Left forelimb (tissue), 1 donor: ENCODE measurements at places on chromosomes 7 and 10.

DNA sequence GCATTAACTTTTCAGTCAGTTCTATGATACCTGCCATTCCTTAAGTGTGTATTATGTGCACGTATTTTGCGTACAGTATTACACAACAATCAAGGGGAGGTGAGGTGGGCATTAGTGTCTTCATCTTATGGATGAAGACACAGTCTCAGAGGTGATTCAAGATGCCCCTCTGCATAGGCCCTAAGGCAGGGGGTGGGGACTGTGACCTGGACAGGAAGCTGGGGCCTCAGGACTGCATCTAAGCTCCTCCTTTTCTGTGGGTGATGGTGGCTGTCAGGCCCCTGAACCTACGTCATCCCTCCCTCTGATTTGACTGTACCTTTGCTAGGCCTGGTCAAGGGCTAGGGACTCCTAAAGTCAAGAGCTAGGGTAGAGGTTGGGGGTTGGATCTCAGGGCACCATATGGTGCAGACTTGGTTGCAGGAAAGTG, 38.9 kb downstream of the HK1 start:
- no peak for DNase-seq

DNA sequence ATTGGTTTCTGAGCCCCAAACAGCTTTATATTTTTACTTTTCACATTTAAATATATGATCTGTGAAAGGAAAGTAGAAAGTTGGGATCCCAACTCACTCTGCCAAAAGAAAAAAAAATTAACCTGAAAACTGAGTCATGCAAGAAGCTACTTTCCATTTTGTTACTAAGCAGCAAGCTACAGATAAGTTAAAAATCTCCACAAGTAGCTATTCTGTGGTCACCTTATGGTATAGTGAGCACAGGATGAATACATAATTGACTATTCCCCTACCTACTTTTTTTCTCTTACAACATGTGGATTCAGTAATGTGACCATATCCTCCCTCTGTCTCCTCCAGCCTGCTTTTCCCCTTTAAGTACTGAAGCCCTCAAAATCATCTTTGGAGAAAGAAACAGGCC, 30.3 kb upstream of the CREB3L2 start:
- DNase-seq, result no peak

DNA sequence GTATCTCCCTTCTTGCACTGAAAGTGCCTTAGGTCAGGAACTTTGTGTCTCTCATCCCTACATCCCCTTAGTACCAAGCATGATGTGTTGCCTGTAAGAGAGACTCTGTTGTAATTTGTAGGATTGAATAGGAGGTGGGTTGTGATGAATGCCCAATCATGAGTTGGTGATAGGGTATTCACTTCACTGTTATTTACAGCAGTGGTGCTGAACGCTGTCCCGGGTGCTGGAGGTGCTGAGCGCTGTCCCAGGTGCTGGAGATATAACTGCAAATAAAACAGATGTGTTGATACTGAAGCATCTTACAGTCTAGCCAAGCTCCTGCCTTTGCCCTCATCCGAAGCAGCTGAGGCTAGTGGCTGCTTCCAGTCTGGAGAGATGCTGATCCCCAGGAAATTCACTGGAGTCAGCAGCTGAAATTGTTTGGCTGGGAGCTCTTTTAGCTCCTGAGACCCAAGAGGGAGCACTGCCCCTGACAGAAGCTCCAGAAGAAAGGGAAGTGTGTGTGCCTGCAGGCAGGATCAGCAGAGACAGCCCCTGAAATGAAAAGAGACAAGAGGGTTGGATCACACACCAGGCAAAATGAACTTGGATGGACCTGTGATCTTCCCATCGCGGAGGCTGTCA, 183.4 kb downstream of the SORCS3 start:
- DNase-seq, result no peak

DNA sequence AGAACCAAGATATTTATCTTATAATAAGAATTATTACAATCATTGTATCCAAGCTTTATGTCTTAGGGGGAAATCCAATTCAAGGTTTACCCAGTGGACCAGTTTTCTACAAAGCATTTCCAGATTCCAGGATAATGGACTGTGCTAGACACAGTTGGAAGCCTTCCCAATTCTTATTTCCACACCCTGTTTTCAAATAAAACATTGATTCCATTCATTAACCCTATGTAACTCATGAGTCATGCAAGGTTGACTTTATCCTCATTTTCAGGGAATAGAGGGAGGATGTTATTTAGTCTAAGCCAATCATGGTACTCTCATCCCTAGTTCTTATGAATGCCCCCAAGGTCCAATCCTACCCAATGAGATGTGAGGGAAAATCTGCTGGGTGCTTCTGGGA, 145.7 kb downstream of the RNLS start:
- no peak for DNase-seq

DNA sequence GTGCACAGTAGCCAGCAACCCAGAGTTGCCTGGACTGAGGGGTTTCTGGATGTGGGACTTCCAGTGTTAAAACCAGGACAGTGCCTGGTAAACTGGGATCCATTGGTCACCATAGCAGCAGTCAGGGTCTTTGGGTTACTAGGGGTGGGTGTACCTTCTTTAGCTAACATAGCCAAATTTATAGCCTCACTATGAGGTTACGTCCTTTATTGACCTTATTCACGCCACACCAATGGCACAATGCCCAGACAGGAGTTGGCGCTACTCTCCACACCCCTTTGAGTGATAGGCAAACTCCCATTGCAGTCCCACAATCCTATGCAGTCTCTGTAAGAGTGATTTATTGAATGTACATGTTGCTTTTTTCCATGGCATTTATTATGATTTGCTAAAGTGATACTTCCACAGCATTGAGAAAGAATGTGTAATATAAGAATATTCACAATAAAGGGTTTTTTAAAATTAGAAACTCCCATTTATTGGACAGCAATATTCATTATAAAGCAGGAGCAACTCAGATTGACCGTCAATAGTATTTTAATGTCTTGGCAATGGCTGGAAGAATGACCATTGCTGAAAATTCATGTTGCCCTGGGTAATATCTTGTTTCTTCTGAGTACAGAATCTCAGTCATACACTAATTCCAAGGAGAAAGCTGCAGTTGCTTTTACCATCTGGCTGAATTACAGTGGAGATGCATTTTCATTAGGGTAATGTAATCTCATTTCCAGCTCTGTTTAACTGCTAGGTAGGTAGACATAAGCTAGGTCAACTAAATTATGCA, 26.1 kb downstream of the IFIT5 start:
- DNase-seq, result no peak

DNA sequence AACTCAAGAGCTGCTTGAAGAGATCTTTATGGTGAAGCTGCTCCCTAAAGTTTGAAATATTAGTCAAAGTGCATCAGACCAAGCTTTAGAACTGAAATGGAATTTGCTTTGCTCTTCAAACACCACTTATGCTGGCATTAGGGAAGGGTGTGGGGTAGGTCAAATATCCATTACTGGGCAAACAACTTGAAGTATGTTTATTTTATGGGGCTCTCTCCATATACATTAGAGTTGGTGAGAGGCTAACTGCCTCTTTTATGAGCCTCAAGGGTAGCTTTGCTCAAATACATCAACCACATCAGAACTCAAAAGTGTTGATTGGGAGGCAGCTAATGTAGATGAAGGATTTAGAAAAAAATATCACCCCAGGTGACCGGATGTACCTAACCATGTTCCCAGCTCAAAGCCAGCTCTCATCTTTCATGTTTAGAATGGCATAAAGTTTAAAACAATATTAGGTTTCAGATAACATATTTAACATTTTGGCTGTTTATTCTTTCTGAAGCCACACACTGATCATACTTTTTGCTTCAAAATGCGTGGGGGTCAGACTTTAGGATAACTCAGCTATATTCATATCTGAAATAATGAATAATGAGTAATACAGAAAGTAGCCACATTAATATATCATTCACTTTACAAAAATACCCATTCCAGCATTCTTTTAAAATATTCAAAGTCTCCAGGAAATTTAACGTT, 318.6 kb downstream of the PTEN start:
- DNase-seq, result no peak

DNA sequence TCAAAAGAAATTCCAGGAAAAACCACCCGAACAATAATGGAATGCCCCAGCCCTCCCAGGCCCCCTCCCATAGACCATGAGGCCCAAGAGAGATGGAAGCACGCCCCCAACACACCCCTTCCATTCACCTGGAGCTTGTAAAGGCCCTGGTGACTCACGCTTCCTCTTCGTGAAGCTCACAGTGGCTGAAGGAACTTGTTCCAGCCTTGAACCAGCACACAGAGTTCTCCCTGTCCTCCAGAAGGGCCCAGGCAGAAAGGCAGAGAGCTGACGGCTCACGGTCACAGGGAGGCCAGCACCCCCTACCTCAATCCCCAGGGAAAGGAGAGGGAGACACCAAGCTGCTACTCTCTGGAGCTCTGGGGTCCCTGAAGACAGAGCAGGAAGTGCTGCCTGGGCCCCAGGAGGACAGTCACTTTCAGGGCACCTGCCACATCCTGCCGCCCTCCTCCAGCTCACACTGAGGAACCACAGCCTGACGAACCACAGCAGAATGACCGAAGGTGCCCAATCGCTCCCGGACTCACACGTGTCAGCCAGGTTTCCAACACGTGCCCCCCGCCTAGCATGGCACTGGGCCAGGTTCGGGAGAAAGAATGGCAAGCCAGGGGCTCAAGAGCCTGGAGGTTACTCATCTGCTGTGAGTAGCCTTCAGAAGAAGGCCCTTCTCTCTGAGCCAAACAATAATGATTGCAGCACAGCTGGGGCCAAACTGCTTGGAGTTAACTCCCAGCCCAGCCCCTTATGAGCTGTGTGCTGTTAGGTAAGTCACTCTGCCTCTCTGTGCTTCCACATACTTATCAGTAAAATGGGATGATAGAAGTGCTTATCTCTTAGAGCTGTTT, 52.8 kb downstream of the DLG5 start:
- DNase-seq, result no peak

GRCh38 chr7:150351587-150352194, 10.3 kb upstream of the RARRES2 start:
- DNase-seq, result no peak

- DNase-seq, result no peak
Observed at GRCh38 chr10:79393924-79394610, 46.8 kb downstream of the PPIF start.

DNA sequence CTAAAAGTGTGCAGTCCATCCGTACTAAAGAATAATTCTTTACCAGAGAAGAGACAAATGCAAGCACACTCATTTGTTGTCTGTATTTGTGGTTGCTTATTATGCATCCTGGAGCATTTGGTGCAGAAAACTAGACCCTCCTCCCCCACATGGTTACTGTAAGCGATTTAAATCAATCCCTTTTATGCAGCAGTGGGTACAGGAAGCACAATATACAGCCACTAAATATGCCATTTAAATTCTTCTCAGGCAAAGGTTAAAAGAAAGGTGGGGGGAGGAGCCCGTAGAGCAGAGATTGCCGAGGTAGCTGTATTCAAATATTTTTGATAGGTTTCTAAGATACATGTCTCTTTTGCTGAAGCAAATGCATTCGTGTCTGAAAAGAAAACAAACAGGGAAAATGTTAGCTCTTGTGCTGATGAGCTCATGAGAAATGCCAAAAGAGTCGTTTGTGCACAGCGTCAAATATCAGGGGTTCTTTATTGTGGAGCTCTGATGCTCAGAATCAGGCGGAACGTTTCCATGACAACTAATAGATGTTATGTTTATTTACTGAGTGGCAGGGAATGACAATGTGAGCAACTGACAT, 131.3 kb upstream of the NPVF start:
- DNase-seq, result no peak

DNA sequence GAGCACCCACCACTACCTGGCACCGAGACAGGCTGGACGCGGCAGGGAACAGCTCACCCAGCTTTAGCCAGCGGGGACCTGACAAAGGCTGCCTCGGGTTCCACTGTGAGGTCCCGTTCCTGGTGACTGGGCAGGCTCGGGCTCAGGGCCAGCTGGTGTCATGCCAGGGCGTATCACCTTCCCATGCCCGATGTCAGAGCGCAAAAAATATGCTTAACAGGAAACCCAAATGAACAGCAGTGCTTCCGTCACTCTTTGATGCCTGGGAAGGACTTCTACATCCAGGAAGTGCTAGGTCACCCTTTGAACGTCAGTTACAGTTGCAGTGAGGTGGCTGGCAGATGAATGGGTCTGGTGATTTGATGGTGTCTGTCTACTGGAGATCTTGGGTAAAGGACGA, 106.0 kb downstream of the ADARB2 start:
- DNase-seq, result no peak

GRCh38 chr10:122656308-122656705, 43.3 kb downstream of the C10orf120 start:
- DNase-seq, result no peak

DNA sequence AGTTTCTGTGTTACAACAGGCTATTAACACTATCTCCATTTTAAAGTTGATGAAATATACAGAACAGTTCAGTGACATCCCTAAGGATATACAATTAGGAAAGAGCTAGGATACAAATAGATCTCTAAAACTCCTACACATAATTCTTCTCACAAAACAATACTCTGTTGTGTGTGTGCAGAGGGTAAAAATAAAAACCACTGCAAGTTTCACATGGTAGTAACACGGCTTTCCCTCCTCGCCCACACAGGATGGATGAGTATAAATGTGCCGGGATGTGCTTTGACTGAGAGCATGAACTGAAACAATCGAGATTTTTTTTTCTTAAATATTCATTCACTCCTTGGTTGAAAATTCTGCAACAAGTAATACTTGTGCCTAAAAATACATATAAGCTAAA, 131.5 kb upstream of the C1QL3 start:
- no peak for DNase-seq

DNA sequence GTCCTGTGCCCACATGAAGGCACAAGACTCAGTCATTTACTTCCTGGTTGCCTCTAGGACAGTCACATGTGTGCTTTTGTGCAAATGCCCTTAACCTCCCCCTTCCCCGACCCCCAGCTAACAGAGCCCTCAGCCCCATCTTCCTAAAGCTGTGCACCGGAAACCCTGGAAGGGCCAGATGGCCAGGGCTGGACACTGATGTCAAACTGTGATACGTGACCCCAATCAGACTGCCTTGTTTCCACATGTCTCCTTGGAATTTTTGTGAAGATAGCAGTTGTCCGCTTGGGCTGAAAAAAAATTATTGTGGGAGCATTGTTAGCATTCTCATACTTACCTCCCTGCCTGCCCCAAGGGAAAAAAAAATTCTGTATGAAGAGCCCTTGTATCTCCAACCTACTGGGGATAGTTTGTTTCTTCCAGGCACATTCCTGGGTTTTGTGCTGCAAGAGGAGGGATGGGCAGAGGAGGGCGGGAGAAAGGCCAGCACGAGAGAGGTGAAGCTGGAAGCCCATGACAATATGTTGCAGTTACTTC, 17.0 kb upstream of the ADAM12 start:
- no peak for DNase-seq

GRCh38 chr7:109497053-109497452, 927.4 kb downstream of the DNAJB9 start:
- DNase-seq, result no peak

DNA sequence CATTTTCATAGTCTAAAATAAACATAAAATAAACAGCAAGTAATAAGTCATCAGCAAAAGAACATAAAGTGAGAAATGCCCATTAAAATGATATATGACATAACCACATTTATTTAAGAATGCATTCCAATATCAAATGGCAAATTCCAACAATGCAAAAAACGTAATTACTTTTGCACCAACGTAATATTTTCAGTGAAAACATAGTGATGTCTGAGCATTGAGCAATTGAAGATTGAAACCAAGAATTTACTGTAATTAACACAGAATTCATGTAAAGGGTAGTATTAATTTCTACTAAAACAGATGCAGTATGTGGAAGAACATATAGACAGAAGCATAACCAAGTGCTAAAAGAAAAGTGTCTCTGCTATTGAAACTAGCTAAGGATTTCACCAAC, 123.0 kb upstream of the TNS3 start:
- DNase-seq, result no peak
